Activated CD8-positive, alpha-beta memory T cell treated with anti-CD3 and anti-CD28 coated beads for 4 hours (primary cell): ENCODE measurements at places on chromosomes 12 and 14.

GRCh38 chr12:46221255-46222128, 47.4 kb downstream of the SLC38A1 start:
- DNase-seq = no peak

GRCh38 chr14:43165651-43166050, 1341.4 kb downstream of the FSCB start:
- DNase-seq = no peak

- DNase-seq = no peak
Observed at GRCh38 chr12:51222461-51222860, 4.6 kb upstream of the POU6F1 start.

DNA sequence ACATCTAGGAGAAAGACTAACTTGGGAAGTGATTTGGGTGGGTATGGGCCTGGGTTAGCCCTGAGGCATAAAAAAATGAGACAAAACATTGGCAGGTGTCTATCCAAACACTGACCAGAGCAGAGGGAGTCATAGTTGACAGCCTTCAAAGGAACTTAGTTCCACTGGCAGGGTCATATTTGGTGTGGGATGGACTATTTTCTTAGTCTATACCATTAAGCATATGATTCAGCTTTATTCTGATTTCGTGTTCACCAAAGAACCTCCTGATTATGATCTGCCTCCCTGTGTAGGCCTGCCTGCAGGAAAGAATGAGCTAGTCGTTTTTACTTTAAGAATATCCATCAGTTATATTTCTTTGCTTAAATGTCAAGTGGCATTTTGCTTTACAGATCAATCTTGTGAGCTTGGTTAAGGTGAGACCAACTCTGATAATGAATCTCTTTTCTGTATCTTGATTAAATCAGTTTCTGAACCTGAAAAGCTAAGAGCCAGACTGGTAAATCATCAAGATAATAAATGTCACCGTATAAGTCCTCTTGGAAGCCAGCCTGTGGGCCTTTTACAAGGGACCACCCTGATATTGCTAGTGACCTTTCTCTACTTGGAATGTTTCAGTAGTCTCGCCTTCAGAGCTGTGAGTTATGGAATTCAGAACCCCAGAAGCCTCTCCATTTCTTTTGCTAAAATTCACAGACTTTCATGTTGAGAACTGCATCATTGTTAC, 182.9 kb downstream of the MON2 start:
- no peak for DNase-seq

GRCh38 chr14:60355768-60356167, 106.7 kb downstream of the PPM1A start:
- DNase-seq = no peak

- DNase-seq = no peak
Observed at GRCh38 chr12:90262251-90262650, 553.6 kb upstream of the ATP2B1 start.

DNA sequence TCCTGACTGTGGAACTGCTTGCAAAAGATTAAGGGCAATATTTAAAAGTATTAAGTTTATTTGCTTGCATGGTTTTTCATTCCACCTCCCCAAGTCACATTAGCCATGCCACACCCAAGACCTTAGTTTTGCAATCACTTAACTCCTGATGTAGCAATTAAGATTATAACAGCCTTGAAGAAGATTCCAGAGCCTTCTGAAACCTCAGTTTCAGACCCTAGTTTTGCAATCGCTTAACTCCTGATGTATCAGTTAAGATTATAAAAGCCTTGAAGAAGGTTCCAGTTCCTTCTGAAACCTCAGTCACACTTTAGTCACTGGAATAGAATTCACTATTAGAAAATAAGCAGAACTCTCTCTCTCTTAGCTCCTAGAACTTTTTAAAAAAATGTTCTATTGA, 42.7 kb upstream of the DCN start:
- no peak for DNase-seq

DNA sequence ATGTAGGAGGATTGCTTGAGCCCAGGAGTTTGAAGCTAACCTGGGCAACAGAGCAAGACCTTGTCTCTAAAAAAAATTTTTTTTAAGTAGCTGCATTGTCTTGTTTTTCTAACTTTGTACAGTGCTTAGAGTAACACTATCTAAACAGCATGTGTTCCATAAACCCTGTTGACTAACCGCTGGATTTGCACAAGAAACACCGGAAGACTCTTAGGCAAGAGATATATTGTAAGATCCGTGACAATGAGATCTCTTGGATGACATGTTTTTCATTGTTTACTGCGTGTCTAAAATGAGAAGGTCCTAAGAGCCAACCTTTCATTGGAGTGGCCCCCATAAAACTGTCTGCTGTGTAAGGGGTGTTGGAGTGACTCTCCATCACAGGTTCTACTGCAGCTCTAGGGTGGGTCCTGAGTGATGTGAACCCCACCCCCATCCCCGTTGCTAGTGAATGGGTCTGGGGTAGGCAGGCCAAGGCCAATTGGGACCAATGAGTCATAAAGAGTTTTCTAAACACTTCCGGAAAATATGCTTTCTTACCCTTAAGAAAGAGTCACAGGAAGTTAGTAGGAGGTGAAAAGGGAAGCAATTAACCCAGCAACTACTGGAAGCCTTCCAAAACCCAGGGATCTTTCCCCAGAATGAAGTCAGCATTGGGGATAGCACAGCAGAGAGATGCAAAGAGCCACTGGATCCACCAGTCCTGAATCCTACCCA, 24.3 kb upstream of the PCNX1 start:
- no peak for DNase-seq

DNA sequence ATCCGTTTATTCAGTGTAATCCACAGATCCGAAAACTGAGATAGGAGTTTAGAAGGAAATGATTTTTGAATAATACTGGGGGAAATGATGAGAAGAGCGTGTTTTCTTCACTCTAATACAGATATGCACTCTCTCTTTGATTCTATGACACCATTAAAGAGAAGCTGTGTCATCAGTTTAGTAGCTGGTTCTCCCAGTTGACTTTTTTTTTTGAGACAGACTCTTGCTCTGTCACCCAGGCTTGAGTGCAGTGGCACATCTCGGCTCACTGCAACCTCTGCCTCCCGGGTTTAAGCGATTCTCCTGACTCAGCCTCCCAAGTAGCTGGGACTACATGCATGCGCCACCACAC, 48.4 kb upstream of the EML1 start:
- no peak for DNase-seq

- DNase-seq = no peak
Observed at GRCh38 chr12:53631721-53632120, 5.5 kb upstream of the ATF7 start.

- DNase-seq = no peak
Observed at GRCh38 chr12:67043771-67044170, 225.4 kb upstream of the CAND1 start.

- DNase-seq = no peak
Observed at GRCh38 chr12:116323406-116324386, 46.2 kb upstream of the MED13L start.

DNA sequence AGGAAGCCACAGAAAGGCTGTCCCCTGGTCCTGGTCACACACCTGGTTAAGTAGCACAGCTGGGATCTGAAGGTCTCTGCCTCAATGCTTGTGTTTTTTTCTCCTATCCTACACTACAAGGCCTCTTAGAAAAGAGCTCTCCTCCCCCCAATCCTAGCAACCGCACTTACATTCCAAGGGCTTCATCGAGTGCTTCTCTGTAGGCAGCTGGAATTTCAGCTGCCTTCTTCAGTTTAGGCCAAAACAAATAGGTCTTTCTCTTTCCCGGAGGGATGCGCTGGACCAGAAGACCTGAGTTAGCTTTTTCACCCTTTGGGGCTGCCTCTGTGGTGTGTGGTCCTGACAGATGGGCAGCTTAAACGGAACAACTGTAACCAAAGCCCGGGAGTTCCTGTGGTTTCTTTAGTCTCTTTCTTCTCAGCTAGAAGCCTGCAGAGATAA, 109.7 kb downstream of the GPATCH2L start:
- DNase-seq = no peak

GRCh38 chr12:64796205-64796845, 28.1 kb upstream of the TBC1D30 start:
- DNase-seq = peak; percentile 29

GRCh38 chr12:95181103-95181502, 36.2 kb downstream of the FGD6 start:
- DNase-seq = no peak

- no peak for DNase-seq
Observed at GRCh38 chr12:59874781-59875180, 279.0 kb downstream of the SLC16A7 start.

- no peak for DNase-seq
Observed at GRCh38 chr12:118840878-118841277, 140.5 kb upstream of the SRRM4 start.

- no peak for DNase-seq
Observed at GRCh38 chr12:113245695-113246477, 24.6 kb downstream of the TPCN1 start.

- no peak for DNase-seq
Observed at GRCh38 chr12:121337416-121337815, 14.8 kb downstream of the ANAPC5 start.

DNA sequence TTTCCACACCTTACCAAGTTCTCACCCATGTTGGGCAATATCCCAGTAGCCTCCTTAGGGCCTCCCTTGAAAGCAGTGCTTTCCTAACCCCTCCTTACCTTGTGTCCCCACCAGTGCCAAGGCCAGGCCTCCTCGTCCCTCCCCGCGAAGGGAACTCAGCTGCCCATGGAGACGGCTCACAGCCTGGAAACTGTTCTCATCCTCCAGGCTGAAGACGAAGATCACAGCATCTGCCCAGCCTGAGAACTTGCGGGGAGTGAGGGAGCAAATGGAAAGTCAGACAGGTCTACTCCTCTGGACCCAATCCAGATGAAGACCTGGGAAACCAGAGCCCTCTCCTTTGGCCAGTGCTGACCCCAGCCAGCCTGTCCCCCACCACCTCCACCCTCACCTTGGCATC, 4.6 kb downstream of the AGAP2 start:
- DNase-seq = no peak

- no peak for DNase-seq
Observed at GRCh38 chr14:105885561-105886320, 359.4 kb downstream of the TMEM121 start.

DNA sequence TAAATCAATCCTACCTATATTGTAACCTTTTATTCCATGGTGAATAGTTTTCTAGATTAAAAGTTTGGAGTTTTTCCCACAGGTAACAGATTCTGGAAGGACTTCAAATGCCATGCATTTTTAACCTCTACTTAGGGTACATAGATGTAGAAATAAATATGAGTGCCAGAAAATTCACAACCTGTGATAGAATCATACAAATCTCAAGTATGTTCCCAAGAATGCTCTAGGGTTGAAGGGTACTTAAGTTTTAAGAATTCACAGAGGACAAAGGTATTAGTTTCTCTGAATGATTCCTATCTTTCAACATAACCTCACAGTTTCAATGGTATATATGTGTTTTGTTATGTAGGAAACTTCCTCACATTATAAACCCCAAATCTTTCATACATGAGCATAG, 511.3 kb downstream of the TMEM117 start:
- DNase-seq = no peak

GRCh38 chr14:79011091-79011919, 841.1 kb downstream of the NRXN3 start:
- no peak for DNase-seq

DNA sequence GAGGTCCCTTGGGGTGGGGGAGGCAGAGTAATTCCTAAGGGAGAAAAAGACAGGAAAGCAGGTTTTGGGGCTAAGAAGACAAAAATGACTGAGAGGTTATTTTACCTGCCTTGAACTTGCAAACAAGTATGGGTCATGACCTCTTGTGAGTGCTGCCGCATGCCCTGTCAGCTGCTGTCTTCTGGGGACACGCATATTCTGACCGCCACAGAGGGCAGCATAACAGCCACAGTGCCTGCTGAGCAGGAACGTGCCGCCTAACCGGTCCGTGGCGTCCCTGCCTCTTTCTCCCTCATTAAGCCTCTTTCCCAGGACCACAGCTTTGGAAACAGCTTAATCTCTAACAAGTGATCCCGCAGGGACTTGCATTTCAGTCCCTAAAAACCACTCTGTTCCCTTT, 51.3 kb upstream of the KCNA1 start:
- DNase-seq = no peak

GRCh38 chr12:43357141-43357540, 194.9 kb downstream of the ADAMTS20 start:
- no peak for DNase-seq

- no peak for DNase-seq
Observed at GRCh38 chr12:82414044-82414443, 55.7 kb downstream of the METTL25 start.

GRCh38 chr12:6187948-6188793, 12.0 kb upstream of the CD9 start:
- DNase-seq = no peak
